ENCODE measurements at places on chromosomes 6 and 20. TPM values are rescaled to one million over a fixed set of nuclear protein-coding genes. Genes with fewer than 3 reads are reported as not detected.

DNA sequence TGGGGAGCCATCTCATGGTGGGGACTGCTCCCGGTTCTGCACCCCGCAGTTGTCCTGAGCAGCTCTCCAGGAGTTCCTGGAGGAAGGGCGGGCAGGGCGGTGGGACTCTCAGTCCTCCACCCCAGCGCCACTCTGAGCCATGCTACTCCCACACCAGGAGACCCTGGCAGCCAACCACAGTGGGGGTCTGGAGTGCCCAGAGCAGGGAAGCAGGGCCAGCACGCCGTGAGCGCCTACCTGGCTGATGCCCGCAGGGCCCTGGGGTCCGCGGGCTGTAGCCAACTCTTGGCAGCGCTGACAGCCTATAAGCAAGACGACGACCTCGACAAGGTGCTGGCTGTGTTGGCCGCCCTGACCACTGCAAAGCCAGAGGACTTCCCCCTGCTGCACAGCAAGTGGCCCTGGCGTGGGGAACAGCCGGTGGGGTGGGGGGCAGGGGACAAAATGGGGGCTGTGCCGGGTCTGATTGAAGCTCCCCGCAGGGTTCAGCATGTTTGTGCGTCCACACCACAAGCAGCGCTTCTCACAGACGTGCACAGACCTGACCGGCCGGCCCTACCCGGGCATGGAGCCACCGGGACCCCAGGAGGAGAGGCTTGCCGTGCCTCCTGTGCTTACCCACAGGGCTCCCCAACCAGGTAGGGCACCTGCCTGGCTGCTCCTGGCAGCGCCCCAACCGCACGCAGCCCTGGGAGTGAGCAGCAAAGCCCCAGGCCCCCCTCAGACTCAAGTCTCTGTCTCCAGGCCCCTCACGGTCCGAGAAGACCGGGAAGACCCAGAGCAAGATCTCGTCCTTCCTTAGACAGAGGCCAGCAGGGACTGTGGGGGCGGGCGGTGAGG is 1.6 kb upstream of the TNFRSF6B start:
- DNase-seq, result peak; percentile 37

TMEM151B gene
- total RNA-seq, result not detected

- no peak for DNase-seq
These were observed 75.3 kb downstream of the GNAS-AS1 start for GRCh38 chr20:58775371-58775770.

HAO1 gene
- not detected for total RNA-seq

KCNK17 gene
- total RNA-seq, result not detected

- no peak for DNase-seq
These were observed 166.5 kb downstream of the PLCB1 start for GRCh38 chr20:8298426-8299043.

DNA sequence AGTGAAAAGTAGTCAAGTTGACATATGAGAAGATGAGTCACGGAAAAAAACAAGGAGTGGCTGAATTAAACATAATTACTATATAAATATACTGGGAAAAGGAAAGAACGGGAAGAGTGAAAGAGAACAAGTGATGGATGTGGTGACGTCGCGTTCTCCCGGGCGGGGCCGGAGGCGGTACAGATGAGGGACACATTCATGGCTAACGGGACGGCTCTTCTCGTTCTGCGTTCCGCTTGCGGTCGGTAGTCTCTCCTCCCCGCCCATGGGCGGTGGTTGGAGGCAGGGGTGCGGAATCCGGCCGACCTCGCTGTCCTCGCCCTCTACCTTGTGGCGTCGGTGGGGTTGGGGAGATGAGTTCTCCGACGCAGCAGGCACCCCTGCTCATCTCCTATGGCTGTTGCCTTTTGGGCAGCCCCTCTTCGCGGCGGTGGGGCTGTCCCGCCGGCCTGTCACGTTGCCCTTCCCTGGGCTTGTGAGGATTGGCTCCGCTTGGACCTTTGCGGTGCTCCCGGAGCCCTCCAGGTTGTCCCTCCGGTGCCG is 22.5 kb downstream of the HLA-G start:
- peak; percentile 58 for DNase-seq

- no peak for DNase-seq
These were observed 24.8 kb upstream of the PCSK2 start for GRCh38 chr20:17202030-17202429.

DNA sequence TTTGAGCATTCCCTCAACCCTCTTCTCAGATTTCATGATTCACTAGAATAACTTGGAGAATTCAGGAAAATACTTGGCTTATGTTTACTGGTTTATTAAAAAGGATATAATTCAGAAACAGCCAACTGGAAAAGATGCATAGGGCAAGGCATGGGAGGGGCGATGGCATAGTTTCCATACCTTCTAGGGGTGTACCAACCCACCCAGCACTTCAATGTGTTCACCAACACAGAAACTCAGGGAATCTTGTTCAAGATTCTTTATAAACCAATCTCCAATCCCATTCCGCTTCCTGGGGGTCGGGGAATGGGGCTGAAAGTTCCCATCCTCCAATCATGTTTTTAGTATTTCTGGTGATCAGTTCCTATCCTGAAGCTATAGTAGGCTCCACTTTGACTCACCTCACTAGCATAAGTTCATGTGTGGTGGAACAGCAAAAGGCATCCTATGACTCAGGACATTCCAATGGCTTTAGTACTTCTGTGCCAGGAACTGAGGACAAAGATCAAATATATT is 164.4 kb downstream of the SIM1 start:
- no peak for DNase-seq

GGTLC1 gene
- not detected for total RNA-seq

FOXS1 gene
- 0.62 TPM for total RNA-seq

- DNase-seq, result no peak
These were observed 33.5 kb downstream of the CARMIL1 start for GRCh38 chr6:25312703-25313102.

DNA sequence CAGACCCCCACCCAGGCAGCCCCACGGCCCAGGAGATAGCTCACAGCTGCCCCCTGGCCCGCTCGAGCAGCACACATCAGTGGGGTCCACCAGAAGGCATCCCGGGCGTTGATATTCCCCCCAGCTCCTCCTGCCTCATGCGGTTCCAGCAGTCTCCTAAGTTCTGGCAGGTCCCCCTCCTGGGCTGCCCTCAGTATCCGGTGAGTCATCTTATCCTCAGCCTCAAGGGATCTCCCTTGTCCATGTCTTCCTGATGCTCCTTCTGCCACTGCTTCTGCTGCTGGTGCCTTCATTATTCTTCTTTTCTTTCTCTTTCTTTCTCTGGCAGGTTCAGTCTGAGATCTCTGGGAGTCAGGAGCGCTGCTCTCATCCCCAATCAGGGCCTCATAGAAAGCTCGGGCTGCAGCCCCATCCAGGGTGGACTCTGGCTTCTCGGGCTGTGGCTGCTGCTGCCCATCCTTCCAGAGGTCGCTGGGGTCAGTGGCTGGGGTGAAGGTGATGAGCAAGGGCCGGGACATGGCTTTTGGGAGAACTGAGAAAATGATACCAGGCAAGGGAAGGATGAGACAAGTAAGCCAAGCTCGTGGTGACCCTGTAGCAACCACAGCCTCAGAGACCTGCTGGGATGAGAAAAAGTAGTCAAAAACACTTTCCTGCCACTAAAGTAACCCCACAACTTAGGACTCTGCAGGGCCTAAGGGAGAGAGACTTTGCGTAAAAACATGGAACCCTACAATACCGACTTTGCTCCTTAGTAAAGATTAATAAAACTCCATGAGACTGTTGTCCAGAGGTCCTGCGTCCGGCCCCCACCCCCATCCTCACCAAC is 622 bp downstream of the GPANK1 start:
- DNase-seq, result no peak

DNA sequence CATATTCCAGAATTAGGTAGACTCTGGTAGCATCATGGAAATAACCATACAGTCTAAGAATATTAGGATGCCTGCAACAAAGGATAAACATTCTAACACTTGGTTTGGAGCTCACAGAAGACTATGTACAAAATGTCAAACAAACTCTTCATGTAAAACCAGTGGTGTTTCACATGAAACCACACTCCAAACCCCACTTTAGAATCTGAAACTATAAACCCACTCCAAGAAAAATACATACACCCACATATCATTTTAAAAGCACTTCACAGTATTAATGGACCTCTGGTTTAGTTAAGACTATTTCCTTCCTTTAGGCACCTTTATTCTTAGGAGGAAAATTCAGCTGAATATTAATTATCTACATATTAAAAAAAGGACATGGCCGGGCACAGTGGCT is 10.5 kb downstream of the AURKA start:
- DNase-seq, result no peak

Data from Right ventricle myocardium superior (tissue), 1 donor.